ENCODE measurements at places on chromosomes 2 and 18. TPM values are rescaled to one million over a fixed set of nuclear protein-coding genes. Genes with fewer than 3 reads are reported as not detected.

- H3K4me1 ChIP-seq: peaks cover 8% of the 10 kb centered on the region
- peaks cover 2% of the 10 kb centered on the region for H3K36me3 ChIP-seq
- peak overlapping the region; percentile 16 for H3K4me3 ChIP-seq
These were observed 217.1 kb downstream of the MREG start for GRCh38 chr2:215796140-215796855.

- no peak overlapping the region for H3K27ac ChIP-seq
- H3K36me3 ChIP-seq: no peaks in the 10 kb centered on the region
- H3K27me3 ChIP-seq: peaks cover 5% of the 10 kb centered on the region
- no peak for DNase-seq
These were observed 43.6 kb downstream of the FECH start for GRCh38 chr18:57542812-57543427.

TLX2 gene
- 0.69 TPM for total RNA-seq

DNAJC27 gene
- 9.3 TPM for total RNA-seq

GRCh38 chr2:69291004-69291650, 95.9 kb downstream of the GFPT1 start:
- no peaks in the 10 kb centered on the region for H3K4me1 ChIP-seq
- H3K4me3 ChIP-seq: no peak overlapping the region
- no peak for DNase-seq
- H3K27me3 ChIP-seq: peaks cover 14% of the 10 kb centered on the region
- no peaks in the 10 kb centered on the region for H3K36me3 ChIP-seq

CLEC4F gene
- total RNA-seq: not detected

DNA sequence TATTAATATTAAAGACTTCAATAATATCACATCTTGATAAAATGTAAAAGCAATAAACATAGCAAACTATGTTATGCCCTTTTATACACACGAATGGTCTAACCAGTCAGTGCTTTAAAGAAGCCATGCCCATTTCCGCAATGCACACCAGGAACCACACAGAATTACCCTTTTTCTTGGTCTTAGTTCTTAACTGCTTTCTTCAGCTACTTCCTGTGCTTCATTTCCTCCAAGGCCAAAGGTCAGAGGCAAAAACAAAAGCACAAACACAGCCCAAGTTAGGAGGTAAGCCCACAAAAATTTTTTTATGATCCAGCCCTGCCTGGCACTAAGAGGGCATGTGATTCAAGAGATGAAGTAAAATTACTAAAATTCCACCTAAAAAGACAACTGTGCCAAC, 267.2 kb downstream of the FBXO15 start:
- H3K4me1 ChIP-seq: peaks cover 3% of the 10 kb centered on the region
- peaks cover 2% of the 10 kb centered on the region for H3K27me3 ChIP-seq
- peak overlapping the region; percentile 54 for H3K27ac ChIP-seq
- H3K4me3 ChIP-seq: no peak overlapping the region

DNA sequence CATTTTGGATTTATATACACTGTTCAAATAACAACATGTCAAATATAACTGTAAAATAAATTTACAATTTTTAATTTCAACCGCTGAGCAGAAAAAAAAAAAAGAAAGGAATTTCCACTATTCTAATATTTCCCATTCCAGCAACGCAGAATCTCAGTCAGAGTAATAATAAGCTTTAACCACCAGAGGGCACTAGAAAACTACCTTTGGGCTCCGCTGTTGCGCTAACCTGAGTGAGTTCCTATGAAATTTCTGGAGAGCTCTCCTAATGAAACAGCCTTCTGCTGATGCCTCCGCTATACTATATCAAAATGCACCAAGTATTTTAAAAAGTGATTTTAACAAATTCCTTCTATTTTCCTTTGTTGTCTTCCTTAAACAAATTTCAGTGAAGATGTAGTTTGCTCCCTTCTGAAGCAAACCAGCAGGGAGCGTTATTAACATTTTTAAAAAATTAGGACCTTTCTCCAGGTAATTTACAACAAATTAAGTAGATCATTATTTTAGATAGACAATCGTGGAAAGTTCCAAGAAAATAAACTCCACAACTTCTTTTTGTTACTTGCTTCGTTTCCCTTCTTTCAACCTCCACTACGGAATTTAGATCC, 23.0 kb downstream of the ERMN start:
- H3K27ac ChIP-seq: no peak overlapping the region
- no peak for DNase-seq
- peaks cover 16% of the 10 kb centered on the region for H3K4me1 ChIP-seq
- no peaks in the 10 kb centered on the region for H3K36me3 ChIP-seq
- peaks cover 9% of the 10 kb centered on the region for H3K27me3 ChIP-seq

PLGLB2 gene
- total RNA-seq: 1.6 TPM

- H3K4me3 ChIP-seq: no peak overlapping the region
- no peak for DNase-seq
- H3K27me3 ChIP-seq: no peaks in the 10 kb centered on the region
- peaks cover 17% of the 10 kb centered on the region for H3K36me3 ChIP-seq
- peaks cover 23% of the 10 kb centered on the region for H3K4me1 ChIP-seq
These were observed 77.0 kb downstream of the MBD2 start for GRCh38 chr18:54147439-54147838.
